ENCODE measurements at places on chromosomes 4 and X. TPM values are rescaled to one million over a fixed set of nuclear protein-coding genes. Genes with fewer than 3 reads are reported as not detected.

Gene PPEF2
- polyA plus RNA-seq, result not detected

Gene TMSB15A
- 149 TPM for polyA plus RNA-seq

Gene SLC9B1
- 1.2 TPM for polyA plus RNA-seq

- DNase-seq, result peak; percentile 9
Observed at GRCh38 chr4:168453146-168453545, 27.1 kb downstream of the DDX60L start.

GRCh38 chr4:113762186-113763028 lies 869 bp upstream of the CAMK2D start:
- peak; percentile 100 for DNase-seq

DNA sequence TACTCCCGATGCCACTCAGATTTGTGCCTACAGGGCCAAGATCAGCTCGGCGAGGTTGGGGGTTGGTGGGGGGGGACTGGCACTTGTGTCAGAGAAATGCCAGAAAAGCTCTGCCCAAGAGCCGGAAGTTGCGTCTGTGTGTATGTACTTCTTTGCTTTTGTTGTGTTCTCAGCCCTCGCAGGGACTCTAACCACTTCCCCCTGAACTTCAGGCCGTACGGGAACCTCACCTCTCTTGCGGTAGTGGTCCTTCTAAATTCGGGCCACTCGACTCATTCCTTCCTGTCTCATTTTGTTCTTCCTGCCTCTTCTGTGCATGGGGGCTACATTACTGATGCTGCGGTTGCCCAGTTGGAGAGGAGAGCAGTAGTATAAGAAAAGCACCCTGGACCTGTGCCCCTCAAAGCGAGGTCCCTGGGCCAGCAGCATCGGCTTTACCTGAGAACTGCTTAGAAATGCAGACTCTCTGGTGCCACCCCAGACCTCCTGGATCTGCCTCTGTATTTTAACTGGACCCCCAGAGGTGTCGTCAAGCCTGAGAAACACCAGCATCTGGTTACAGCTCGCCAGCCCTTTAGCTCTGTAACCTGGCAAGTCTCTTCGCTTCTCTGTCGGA lies 146.3 kb upstream of the RPS6KA3 start:
- no peak for DNase-seq

- DNase-seq, result no peak
Observed at GRCh38 chr4:71648923-71649322, 135.0 kb downstream of the GC start.

GRCh38 chr4:186151499-186151898 lies 39.9 kb upstream of the CYP4V2 start:
- no peak for DNase-seq

DNA sequence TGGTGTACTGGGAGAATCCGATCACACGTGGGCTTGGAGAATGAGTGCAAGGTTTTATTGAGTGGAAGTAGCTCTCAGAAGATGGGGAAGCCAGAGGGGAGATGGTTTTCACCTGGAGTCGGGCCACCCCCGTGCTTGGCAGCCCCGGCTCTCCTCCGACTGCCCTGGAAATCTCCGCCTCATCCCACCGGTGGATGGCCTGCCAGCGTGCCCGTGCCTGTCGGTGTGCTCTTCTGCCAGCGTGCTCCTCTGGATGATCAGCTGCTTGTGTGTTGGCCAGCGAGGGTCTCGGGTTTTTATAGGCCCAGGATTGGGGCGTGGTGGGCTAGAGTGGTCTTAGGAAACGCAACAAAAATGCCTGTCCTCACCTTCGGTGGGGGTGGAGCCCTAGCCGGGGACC lies 368.0 kb downstream of the FAT4 start:
- no peak for DNase-seq

DNA sequence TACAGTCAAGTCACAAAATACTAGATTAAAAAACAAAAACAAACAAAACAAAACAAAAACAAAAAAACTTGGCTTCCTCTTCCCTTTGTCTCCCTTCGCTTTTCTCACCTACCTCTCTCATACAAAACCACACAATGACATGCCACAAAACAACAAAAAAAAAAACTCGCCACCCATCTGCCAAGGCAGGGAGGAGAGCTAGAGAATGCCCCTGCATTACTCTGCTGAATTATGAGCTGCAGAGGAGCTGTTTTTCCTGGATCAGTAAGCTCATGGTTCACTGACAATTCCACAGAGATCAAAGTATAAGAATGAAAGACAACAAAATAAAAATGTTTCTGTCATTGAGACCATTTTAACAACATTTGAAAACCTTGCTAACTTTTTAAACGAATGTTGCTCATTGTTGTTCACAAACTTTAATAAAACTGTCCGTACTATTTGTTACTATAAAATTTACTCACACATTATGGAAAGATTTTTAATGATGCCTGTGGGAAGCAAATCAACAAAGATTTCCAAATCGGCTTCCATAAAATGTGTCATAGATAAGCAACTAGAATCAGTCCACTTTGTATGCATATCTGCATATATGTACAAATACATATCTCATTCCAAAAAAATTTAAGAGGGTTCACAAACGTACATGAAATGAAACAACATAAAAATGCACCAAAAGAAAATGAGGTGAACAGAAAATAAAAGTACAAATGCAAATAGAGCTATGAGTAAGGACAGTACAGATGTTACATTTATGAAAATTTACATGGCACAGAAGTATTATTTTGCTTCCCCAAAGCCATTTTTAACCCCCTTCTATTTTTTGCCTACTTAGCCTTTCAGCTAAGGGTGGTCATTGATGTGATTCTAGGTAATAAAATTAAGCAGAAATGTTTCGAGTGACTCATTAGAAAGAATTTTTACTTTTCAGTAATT lies 252.4 kb upstream of the FAT4 start:
- no peak for DNase-seq
